ENCODE measurements at places on chromosomes 12 and 14.

- no peak for DNase-seq
Observed at GRCh38 chr14:100241279-100241678, 2.3 kb downstream of the YY1 start.

DNA sequence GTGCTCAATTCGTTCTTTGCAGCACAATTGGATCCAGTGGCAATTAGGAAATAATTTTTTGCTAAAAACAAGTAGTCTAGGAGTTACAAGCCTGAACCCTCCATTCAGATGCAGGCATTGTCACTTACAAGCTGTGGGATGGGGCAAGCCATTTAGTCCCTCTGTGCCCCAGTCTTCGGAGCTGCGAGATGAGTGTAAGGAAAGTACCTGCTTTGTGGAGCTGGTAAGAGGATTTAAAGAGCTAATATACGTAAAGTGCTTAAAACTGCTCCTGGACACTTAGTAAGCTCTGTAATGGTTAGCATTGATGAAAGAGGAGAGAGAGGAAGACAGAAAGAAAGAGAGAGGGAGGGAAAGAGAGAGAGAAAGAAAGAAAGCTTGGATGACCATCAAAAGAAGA is 112.5 kb downstream of the LGMN start:
- no peak for DNase-seq

DNA sequence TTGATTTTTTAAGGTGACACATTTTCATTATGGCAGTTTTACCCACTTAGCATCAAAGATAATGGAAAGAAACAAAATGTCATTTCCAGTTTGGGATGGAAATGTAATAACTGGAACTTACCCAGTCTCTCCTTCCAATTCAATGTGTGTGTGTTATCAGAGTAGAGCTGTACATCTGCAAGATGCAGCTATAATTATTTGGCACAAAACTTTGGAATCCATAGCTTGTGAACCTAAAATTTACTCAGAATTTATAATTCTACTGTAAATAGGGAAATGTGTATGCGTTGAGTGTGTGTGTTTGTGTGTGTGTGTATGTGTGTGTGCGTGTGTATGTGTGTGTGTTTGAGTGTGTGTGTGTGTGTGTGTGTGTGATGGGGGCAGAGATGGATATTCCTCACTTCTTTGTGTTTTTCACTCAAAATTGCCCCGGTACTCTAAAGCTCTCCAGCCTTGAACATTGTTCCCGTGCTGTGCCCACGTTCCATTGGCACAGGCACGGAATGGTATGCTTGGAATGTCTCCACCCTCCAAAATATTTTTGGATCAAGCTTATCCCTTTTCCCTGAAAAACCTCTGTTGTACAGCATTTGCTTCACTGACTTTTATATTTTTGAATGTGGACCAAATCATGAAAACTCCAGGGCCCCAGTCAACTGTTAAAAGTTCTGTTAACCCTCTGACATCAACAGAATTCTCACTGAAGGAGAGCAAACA is 150.2 kb upstream of the BMP4 start:
- DNase-seq, result no peak

DNA sequence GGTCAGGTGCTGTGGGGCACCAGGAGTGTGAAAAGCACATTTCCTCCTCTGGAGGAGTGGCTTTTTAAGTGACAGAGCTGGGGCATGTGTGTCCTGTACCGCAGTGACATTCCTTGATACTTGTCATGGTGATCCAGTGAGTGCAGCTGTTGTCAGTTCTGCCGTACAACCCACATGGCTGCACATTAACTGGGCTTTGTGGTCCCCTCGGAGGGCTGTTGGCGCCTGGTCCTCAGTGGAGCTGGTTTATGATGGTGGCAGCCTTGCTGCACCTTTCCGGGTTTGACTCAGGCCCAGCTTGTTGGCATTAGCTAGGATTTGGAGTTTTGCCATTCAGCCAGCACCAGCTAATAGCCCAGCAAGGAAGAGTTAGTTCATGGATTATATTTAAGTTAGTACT is 77.0 kb downstream of the SLC25A47 start:
- DNase-seq, result no peak

DNA sequence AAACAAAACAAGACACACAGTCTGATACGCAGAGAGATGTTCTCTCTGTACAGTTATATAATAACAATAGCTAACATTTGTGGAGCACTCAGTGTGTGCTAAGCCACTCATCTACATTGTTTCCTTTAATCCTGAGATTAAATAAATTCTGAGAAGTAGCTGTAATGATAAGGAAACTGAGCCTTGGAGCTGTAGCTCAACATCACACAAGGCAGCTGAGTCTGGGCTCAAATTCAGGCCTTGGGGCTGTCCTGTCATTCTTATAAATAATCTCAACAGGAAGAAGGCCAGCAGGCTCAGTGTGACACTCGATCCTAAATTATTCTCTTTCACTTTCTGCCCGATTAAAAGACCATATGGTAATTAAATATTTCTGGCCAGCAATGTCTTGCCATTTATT is 24.5 kb downstream of the CDKN1B start:
- no peak for DNase-seq

GRCh38 chr12:12449533-12450025 is 92.7 kb downstream of the BORCS5 start:
- peak; percentile 75 for DNase-seq

- no peak for DNase-seq
Observed at GRCh38 chr12:68499616-68500015, 111.1 kb upstream of the RAP1B start.

DNA sequence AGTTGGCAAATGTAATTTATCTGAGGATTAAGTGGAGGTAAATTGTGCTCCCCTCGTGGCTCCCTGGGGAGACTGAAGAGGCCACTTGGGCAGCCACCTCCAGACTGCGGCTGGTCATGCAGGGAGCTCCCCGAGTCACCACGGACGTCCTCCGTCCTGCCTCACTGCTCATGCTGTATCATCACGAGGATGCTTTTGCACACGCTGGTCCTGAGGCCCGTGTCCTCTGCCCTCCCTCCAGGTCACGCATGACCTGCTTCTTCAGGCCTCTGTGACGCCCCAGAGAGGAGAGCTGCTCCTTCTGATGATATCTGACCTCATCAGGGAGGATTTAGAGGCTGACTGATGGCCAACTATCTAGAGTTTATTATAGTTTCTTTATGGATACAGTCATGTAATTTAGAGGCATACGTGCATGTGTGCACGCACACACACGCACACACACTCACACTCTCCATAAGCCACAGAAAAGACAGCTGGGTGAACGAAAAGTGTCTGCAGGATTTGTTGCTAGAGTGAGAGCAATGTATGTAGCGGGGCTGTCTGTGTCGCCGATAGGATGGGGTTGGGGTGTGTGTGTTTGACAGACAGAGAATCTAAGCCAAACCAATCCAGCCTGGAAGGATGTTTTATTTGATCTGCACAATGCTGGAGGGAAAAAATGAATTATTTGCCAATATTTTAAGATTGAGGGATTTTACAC is 160.0 kb downstream of the ADGRD1 start:
- no peak for DNase-seq

GRCh38 chr12:57434517-57435223 is at the start of gene INHBC:
Gene INHBC (plus strand): TSS chr12:57434784. CDS start chr12:57434887, 103 bp downstream.
- no peak for DNase-seq

DNA sequence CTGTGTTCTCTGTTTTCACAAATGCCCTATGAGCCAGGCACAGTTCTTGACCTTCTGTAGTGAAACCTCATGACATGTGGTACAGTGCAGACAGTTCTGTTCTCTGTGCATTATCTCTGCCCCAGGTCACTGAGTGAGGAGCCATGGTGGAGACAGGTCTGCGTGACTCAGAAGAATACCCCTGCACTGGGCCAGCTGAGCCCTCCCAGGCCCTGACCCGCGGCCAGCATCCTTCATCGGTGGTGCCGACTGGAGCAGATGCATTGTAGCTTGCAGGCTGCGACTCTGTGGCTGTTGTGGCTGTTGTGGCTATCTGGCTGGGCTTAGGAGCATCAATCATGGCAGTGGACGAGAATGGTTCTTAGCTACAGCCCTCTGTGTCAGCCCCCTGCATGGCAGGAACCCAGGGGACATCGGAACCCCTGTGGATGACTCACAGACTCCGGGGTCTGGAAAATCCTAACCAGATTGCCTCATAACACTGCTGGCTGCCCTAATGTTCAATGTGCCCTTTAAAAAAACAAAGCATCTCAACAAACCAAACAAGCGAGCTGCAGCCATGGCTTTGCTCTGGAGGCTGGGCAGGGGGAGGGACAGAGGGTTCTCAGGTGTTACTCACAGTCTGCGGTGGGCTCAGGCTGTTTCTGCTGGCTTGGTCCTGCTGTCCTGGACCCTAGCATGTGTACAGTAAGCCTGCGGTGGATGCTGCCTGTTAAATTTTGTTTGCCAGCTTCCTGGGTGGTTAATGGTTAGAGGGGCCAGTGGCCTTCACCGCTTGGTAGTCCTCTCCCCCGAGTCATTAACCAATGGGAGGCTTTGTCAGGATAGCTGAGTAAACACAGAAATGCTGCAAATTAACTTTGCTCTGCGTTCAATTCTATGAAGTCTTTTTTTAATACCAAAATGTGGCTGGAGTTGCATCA is at the start of gene SERPINA6:
Gene SERPINA6 (minus strand): TSS at position 689 of the 923 bp plus-strand sequence. CDS start 8,688 bp downstream, outside the sequence.
- DNase-seq, result peak; percentile 40

DNA sequence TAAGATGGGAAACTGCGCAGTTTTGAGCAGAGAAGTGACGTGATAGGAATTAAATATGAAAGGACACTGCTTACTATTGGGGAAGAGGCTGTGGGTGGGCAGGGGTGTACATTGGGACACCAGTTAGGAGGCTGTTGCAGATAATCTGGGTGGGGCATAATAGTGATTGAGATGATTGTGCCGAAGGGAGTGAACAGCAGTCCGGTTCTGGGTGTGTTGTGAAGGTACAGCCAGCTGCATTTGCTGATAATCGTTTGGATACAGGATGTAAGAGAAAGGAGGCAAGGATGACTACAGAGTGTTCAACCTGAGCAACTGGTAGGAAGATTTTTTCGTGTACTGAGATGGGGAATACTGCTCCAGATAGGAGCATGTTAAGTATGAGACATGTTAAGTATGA is 205.2 kb upstream of the NEDD1 start:
- no peak for DNase-seq

- no peak for DNase-seq
Observed at GRCh38 chr12:127304751-127305725, 961.9 kb upstream of the TMEM132C start.

- DNase-seq, result no peak
Observed at GRCh38 chr14:100802766-100803165, 23.2 kb upstream of the MEG3 start.

DNA sequence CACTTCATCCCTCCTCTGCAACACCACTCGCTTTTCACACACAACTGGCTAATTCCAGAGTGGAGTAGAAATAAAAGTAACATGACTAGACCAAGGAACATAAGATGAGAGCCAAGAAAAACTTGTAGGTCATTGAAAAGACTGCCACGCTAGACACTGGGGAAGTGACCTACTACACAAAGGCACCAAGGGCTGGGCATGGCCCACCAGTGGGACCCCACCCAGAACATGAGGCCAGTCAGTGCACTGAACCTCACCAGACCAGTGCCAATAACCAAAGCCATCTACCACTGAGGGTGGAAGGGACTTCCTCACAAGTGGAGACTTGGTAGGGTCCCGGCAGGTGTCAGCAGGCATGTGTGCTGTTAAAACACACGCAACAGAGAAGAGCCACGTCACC is 19.7 kb downstream of the FBLN5 start:
- DNase-seq, result no peak

- DNase-seq, result no peak
Observed at GRCh38 chr12:41486718-41487117, 298.6 kb downstream of the PDZRN4 start.

DNA sequence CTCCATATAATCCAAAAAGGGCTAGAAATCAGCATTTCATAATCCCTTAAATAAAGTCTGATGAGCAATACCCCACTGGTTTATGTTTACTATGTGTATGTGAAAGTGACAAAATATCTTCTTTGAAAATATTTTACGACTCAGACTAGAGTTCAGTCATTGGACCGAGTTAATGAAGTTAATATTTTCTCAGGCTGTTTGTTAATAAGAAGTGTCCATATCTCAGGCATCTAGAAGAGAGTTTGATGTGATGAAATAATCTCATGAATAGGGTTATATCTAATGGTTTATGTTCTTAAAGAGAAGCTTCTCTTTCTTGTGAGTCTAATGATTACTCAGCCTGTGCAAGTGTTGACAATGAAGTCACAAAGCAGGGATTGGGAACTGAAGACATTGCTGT is 51.8 kb downstream of the WIF1 start:
- DNase-seq, result no peak

DNA sequence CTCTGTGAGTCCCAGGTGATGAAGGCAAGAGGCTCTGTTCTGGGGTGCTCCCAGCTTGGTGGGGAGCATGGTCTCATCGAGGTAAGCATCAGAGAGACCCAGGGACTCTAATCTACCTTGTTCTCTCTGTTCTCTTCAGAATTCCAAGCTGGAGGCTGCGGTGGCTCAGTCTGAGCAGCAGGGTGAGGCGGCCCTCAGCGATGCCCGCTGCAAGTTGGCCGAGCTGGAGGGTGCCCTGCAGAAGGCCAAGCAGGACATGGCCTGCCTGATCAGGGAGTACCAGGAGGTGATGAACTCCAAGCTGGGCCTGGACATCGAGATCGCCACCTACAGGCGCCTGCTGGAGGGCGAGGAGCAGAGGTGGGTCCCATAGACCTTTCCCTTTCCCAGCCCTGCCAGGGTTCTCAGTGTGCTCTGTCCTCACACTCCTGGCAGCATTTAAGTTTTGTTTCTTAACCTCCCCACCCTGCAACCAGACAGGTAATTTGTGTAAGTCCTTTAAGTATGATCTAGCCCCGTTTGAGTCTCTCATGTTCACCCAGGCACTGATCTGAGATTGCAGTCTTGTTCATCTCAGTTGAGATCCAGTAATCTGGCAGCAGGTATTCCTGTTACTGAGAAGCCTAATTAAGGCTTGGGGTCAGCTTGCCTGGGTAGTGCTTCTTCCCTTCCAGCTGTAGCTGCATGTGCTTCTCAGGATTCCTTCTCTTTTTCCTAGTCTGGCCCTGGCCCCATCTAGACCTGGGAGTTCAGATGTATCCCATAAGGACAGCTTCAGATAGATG is 14.8 kb upstream of the KRT81 start:
- peak; percentile 51 for DNase-seq

DNA sequence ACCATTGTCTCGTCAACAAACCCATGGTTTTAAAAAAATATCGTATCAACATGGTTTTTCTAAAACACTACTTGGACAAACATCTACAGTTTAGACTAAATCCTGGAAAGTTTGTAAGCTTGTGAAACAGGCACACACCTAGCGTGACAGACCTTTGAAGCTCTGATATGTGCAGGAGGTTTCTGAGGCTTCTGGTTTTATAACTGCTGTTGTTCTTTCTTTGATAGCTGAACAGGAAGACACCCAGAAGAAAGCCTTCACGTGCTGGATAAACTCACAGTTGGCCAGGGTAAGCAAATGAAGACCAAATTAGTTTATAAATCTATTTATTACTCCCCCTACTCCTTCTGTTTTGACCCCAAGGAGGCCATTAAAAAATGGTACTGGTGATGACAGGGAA is 87.6 kb downstream of the SYNE2 start:
- DNase-seq, result no peak

DNA sequence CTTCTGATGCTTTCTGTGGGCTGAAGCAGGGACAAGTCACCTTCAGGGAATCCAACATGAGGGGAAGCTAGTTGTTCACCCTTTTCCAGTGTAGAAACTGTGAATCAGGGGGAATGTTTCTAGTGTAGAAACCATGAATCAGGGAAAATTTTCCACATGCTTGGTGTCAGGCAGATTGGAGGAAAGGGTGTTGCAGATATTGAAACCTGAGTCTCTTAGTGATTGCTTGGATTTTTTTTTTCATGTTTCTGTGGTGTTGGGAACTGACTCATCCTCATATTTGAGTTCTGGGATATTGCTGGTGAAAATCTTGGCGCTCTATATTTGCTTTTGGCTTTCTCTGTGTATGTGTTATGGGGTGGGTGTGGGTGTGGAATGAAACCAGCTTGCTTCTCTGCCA is 144.5 kb upstream of the FBXO33 start:
- no peak for DNase-seq

- no peak for DNase-seq
Observed at GRCh38 chr12:27324530-27324929, 8.1 kb upstream of the BMAL2 start.
